AG20443 (cell line): ENCODE measurements at places on chromosomes 6 and 20.
A peak's percentile ranks its signal among the peaks of the same experiment; 100 is the strongest.

- no peak for DNase-seq
Measured at GRCh38 chr20:4369798-4370124, 351.9 kb upstream of the PRND start.

GRCh38 chr20:10671221-10671918 lies 2.4 kb downstream of the JAG1 start:
- DNase-seq: peak; percentile 87

- no peak for DNase-seq
Measured at GRCh38 chr6:158799051-158799792, 19.9 kb downstream of the EZR start.

- DNase-seq: no peak
Measured at GRCh38 chr6:45476341-45476740, 98.6 kb upstream of the SUPT3H start.

GRCh38 chr6:127481628-127482027 lies 22.4 kb upstream of the KIAA0408 start:
- DNase-seq: no peak

DNA sequence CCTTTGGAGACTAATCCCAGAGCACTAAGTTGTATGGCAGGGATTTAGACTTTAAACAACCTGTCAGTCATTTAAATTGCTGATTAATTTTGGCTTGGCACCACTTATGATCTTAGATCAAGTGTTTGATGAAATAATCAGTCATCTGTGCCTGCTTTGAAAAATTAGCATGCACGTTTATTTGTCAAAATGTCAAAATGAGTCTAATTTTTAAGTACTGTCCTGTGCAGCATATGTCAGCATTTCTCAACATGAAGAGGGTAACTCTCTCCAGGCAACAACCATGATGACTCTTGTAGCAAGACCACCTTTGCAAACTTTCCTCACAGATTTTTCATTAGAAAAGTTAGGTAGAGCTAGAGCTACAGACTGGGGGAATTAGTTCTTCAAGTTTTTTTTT lies 155.7 kb upstream of the GJE1 start:
- DNase-seq: no peak

GRCh38 chr20:58800134-58800871 lies 50.4 kb downstream of the GNAS-AS1 start:
- no peak for DNase-seq

DNA sequence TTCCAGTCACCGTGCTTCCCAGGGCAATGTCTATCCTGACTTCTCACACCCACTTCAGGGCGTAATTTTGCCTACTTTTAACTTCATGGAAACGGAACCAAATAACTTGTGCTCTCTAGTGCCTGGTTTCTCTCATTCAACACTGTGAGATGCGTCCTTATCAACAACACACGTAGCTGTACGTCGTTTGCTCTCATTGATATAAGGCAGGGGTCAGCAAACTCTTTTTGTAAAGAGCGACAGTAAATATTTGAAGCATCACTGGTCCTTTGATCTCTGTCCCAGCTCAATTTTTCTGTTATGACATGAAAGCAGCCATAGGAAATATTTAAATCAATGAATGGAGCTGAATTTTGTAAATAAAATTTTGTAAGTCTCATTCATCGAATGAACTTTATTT lies 239.3 kb upstream of the KCNG1 start:
- no peak for DNase-seq

DNA sequence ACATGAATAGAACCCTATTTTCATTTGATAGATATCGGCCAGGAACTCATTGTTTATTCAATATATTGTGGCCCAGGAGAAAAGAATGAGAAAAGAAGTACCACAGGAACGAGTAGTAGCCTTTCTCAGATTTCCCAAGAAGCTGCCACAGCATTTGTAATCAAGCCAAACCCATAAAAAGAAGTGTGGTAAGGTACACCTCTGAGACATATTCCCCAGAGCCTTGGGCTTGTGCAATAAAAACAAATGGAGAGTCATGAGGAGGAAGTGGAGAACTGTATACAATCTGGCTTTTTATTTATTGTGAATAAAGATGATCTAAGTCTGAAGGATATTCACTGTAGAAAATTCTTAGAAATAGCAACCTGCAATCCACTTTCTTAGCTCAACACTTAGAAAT lies 36.7 kb downstream of the KIF6 start:
- peak; percentile 24 for DNase-seq
